ENCODE measurements at places on chromosomes 4 and X.

- no peak overlapping the region for H3K4me3 ChIP-seq
- no peak for DNase-seq
- H3K27me3 ChIP-seq = no peaks in the 10 kb centered on the region
- no peaks in the 10 kb centered on the region for H3K36me3 ChIP-seq
Observed at GRCh38 chrX:110308220-110308619, 9.7 kb downstream of the AMMECR1 start.

- no peak for DNase-seq
- no peaks in the 10 kb centered on the region for H3K36me3 ChIP-seq
- H3K4me1 ChIP-seq = peaks cover 40% of the 10 kb centered on the region
Observed at GRCh38 chr4:76601791-76602190, 166.8 kb downstream of the SHROOM3 start.

DNA sequence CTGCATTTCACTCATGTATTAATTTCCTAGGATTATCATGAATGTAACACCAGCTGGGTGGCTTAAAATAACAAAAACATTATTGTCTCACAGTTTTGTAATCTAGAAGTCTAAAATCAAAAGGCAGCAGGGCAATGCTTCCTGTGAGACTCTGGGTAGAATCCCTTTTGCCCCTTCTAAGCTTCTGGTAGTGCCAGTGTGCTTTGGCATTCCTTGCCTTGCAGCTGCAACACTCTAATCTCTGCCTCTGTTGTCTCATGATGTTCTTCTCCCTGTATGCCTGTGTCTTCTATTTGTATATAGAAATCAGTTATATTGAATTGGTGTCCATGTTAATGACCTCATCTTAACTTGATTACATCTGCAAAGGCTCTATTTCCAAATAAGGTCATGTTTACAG is 1117.3 kb downstream of the PCDH18 start:
- H3K27me3 ChIP-seq = no peaks in the 10 kb centered on the region
- no peak for DNase-seq
- no peak overlapping the region for H3K4me3 ChIP-seq

- H3K27ac ChIP-seq = no peak overlapping the region
- no peaks in the 10 kb centered on the region for H3K27me3 ChIP-seq
- no peaks in the 10 kb centered on the region for H3K36me3 ChIP-seq
- H3K4me3 ChIP-seq = no peak overlapping the region
- H3K4me1 ChIP-seq = no peaks in the 10 kb centered on the region
- DNase-seq = no peak
Observed at GRCh38 chrX:152810403-152810802, 20.2 kb downstream of the CETN2 start.

Measured in lower lobe of right lung (tissue), 2 donors.